ENCODE measurements at places on chromosomes 5 and 9.

GRCh38 chr9:27336829-27337228 lies 39.9 kb upstream of the EQTN start:
- DNase-seq: no peak

DNA sequence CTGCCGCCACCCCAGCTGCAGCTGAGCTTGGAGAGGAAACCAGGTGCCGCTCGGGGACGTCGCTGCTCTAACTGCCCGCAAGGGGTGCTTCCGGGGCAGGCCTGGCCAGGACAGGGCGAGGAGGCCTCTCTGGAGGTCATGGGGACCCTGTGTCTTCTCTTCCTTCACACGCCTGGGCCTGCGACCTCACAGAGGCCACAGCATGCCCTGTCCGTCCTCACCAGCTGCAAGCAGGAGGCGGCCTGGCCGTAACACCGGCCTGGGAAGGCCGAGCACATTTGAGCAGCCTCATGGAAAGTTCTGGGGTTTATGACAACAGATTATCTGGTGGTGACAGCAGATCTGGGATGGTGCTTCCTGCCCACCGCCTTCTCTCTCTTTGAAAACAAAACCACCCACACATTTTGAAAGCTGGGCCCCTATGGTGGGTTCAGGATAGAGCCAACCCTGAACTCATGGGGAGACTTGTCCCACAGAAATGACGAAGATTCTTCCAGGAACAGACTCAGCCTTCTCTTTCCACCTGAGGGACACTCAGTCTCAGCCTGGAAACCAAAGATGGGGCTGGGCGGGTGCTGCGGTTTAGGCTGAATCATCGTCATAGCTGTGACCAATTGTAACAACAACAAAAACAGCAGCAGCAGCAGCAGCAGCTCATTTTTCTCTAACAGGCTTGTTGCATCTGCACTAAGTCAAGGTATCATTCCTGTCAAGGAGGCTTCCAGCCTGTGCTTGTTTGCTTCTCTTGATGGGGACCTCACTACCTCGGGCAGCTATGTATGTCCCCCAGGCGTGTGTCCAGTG lies 99.6 kb upstream of the RAPGEF1 start:
- DNase-seq: no peak

GRCh38 chr9:14627513-14627912 lies 65.7 kb downstream of the ZDHHC21 start:
- no peak for DNase-seq

DNA sequence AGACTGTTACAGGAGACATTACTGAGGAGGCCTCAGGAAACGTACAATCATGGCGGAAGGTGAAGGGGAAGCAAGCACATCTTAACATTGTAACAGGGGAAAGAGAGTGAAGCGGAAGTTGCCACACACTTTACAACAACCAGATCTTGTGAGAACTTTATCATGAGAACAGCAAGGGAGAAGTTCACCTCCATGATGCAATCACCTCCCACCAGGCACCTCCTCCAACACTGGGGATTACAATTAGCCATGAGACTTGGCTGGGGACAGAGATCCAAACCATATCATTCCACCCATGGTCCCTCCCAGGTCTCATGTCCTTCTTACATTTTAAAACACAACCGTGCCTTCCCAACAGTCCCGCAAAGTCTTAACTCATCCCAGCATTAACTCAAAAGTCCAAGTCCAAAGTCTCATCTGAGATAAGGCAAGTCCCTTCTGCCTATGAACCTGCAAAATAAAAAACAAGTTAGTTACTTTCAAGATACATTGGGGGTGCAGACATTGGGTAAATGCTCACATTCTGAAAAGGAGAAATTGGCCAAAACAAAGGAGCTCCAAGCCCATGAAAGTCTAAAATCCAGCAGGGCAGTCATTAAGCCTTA lies 138.3 kb downstream of the TMEM161B start:
- no peak for DNase-seq

DNA sequence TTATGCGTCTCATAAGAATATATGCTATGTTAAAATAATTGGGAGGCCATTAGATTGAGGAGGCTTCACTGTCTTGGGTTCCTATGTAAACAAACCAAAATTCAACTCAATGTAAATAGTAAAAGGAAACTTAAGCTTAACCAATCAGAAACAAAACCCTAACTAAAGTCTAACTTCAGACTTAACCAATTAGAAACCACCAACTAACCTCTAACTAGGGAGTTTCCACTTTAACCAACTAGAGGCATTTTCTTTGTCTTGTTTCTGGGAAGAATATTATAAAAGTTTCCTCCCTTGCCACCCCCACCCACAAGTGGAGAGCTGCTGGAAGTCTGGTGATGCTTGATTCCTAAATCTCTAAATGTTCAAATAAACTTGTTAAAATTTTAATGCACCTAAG lies 214.5 kb downstream of the SEMA5A start:
- DNase-seq: no peak

DNA sequence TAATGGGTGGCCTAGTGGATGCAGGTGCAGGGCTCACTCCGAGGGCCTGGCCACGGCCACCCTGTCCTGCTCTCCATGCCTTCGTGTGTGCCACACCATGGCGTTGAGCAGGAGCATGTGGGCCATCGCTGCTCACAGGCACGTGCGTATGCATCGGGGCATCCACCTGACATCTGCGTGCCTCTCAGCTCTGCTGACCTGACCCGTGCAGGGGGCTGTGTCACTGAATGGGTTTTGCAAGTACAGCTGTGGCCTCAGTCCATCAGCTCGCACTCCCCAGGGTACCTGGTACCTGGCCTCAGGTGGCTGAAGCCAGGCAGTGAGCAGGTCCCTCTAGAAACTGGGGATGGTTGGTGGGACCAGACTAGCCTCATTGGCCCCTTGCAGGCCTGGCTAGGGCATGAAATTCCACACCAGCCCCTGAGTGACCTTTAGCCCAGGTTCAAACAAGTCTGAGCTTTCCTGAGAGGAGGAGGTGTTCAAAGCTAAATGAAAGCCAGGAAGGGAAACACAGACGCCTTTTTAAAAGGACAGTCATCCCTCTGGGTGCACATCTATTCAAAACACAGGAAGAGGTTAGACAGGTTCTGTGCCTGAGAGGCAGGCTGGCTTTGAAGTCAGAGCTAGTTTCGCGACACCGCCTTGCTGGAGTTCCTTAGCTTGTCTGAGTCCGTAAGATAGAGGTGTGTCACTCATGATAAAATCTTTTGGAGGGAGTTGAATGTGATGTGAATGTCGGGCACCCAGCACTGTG lies 74.0 kb downstream of the MACROH2A1 start:
- DNase-seq: peak; percentile 11

- no peak for DNase-seq
Observed at GRCh38 chr5:6704361-6704851, 8.8 kb upstream of the TENT4A start.

All from stimulated activated CD4-positive, alpha-beta T cell treated with anti-CD3 and anti-CD28 coated beads, Interleukin-2, amount 100 ng/mL, for 4 hours (primary cell).